ENCODE measurements at places on chromosomes 5 and 9.

- DNase-seq: no peak
Measured at GRCh38 chr5:544675-545355, 20.6 kb upstream of the SLC9A3 start.

DNA sequence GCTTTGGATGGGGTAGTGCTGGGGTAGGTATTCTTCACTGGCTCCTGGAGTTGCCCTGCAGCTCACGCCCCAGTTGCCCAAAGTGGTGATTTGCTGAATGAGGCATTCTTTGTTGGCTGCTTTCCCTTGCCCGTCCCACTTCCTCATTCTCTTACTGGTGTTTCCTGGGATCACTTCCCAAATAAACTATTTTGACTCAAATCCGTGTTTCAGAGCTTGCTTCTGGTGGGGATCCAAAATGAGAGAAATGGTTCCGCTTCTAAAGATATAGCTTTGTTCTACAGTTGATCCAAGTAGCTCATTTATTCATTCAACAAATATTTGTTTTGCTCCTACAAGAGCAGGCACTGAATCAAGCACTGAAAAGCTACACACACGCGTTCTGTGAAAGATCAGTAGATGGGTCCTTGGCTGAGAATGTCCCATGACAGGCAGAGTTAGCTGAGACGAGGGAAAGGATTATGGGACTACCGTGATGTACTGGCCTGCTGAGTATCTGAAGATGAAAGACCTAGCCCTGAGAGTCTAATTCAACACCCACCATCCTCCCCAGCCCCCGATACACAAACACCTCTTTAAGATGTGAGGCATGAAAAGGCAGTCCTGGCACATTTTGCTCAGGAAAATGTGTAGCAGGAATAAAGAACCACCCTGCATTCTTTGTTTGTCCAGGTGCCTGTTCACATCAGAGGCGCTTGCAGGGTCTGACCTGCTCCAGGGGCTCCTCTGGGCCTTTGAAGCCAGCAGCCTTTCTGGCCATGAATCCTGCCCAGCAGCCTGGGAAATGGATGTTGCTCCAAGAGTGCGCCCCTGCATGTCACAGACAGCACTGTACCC, 143.1 kb upstream of the RANBP3L start:
- no peak for DNase-seq

DNA sequence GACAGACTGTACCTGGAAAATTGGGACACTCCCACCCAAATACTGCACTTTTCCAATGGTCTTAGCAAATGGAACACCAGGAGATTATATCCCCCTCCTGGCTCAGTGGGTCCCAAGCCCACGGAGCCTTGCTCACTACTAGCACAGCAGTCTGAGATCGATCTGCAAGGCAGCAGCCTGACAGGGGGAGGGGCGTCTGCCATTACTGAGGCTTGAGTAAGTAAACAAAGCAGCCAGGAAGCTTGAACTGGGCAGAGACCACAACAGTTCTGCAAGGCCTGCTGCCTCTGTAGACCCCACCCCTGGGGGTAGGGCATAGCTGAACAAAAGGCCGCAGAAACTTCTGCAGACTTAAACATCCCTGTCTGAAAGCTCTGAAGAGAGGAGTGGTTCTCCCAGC, 260.0 kb upstream of the ST8SIA4 start:
- no peak for DNase-seq

GRCh38 chr5:135221696-135222095, 177.3 kb downstream of the MACROH2A1 start:
- no peak for DNase-seq

All from stimulated activated CD8-positive, alpha-beta memory T cell treated with anti-CD3 and anti-CD28 coated beads, Interleukin-15, amount 100 ng/mL, for 1 hour (primary cell).